ENCODE measurements at places on chromosomes 1 and 21. TPM values are rescaled to one million over a fixed set of nuclear protein-coding genes. Genes with fewer than 3 reads are reported as not detected.

- DNase-seq, result no peak
These were observed 33.5 kb downstream of the XCL1 start for GRCh38 chr1:168609741-168610510.

DNA sequence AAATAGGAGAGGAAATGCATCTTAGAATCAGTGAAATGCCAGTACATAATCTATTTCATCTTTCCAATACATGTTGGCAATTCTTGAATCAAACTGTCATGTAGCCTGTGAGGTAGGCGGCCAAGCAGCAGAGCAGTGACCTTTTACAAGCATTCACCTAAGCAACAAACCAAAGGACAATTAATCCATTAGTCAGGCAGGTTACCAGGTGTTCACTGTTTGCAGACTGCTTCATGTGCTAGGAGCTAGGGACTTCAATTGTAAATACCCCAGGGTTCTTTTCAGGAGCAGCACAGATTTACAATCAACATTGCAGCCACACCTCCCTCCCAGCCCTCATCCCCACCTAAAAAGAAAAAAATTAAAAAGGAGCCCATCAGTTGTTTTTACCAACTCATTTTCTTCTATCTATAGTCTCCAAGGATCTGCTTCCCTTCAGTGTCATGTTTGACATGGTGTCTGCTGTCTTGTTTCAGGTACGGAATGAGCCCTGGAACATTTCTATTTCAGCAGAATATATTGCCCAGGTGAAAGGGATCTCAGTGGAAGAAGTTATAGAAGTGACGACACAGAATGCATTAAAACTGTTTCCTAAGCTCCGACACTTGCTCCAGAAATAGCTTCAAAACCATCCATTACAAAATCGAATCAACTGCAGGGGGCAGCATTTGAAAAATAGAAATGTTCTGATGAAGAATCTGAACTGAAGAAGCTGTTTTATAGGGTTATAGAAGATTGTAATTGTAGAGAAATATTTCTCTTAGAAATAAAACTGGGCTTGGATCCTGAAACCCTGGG is 23.0 kb downstream of the TATDN3 start:
- DNase-seq, result peak; percentile 14

DNA sequence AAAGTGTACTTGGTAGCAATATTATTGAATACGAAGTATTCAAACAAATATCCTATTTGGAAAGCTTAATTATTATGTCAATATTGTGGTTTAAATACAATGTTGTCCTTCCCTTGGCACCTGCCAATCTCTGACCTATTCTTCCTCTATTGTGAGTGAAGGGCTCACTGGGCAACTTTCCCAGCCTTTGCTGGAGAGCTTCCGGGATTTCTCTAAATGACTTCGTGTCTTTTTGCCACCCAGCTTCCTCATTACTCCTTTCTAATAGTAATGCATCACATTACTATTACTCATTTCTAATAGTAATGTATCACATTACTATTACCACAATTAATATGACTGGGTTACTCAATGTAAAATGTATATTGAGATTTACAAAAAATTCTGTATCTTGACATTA is 880.6 kb downstream of the BRINP3 start:
- no peak for DNase-seq

DNA sequence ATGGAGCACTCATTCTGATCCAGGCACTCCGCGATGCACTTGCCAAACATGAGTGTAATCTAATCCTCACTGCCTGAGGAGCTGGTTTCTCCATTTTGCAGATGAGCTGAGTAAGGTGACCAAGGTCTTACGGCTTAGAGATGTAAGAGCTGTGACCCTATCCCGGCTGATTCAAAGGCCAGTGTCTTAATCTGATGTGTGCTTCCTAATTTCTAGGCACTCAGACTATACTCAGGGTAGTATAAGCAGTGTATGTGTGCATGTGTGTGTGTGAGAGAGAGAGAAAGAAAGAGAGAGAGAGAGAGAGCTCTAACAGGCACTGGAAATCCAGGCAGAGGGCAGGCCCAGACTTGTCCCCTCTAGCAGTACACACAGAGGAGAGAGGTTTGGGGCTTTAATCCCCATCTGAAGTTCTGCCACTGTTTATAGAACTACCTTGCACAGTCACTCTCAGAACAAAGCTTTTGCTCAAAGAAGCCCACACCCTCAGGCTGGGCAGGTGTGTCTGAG is 188.2 kb downstream of the ZBTB18 start:
- DNase-seq, result no peak

DNA sequence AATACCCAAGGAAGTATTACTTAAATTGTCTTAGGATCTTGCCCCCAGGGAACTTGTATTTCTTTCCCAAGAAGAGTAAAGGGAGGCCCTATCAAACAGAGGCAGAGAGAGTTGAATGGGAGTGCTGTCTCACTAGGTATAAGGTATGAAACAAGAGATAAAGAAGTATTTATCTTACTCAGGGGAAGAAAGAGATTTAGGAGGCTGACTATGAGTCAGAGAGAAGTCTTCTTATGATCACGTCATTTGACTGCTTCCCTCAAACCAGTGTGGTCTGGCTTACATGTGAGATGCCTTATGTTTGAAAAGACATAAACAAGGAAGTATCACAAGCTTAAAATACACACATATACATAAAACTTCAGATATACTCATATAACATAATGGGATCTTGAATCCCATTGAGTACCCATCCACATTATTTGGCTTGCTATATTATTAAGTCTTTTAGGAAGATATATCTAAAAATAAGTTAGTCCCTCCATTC is 29.6 kb downstream of the DUSP10 start:
- peak; percentile 88 for DNase-seq

- no peak for DNase-seq
These were observed 142.6 kb downstream of the GRIK1 start for GRCh38 chr21:29797155-29797554.

GRCh38 chr1:223429821-223430220 is 36.6 kb downstream of the CCDC185 start:
- DNase-seq, result peak; percentile 66

DNA sequence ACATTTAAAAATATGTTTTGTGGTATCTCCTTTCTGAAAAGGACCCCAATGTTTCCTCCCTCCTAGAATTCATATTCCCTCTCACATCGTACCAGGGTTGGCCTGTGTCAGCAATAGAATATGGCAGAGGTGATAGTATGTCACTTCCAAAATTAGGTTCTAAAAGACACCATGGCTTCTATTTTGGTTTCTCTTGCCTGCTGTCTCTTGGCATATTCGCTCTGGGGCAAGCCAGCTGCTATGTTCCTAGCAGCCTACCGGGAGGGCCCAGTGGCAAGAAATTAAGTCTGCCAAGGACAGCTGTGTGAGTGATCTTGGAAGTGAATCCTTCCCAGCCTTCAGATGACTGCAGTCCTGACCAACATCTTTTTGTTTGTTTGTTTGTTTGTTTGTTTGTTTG is 92.9 kb upstream of the PPM1J start:
- no peak for DNase-seq

- DNase-seq, result no peak
These were observed 87.6 kb downstream of the CTH start for GRCh38 chr1:70498666-70499065.

ASPM gene
- 7.3 TPM for polyA plus RNA-seq

LSM10 gene
- 72.5 TPM for polyA plus RNA-seq

CD5L gene
- polyA plus RNA-seq, result not detected

WDR64 gene
- not detected for polyA plus RNA-seq

SELE gene
- polyA plus RNA-seq, result not detected

AIRE gene
- not detected for polyA plus RNA-seq
